ENCODE measurements at places on chromosomes 7 and 10.

DNA sequence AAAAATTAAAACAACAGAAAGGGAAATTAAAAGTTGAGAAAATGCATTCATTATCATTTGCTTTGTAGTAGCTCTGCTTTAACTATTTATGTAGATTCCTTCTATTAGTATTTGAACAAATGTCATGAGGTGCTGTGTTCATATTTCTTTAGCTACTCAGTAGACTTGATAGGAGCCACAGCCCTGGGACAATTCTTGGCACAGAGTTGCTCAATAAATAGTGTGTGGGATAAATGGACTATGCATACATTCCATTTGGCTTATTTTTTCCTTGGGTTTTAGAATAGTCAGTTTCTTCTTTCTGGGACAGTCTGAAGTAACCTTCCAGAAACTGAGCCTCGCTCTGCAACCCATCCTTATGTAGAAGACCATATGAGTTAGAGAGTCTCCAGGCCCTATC, 13.4 kb downstream of the RPP30 start:
- DNase-seq = no peak

DNA sequence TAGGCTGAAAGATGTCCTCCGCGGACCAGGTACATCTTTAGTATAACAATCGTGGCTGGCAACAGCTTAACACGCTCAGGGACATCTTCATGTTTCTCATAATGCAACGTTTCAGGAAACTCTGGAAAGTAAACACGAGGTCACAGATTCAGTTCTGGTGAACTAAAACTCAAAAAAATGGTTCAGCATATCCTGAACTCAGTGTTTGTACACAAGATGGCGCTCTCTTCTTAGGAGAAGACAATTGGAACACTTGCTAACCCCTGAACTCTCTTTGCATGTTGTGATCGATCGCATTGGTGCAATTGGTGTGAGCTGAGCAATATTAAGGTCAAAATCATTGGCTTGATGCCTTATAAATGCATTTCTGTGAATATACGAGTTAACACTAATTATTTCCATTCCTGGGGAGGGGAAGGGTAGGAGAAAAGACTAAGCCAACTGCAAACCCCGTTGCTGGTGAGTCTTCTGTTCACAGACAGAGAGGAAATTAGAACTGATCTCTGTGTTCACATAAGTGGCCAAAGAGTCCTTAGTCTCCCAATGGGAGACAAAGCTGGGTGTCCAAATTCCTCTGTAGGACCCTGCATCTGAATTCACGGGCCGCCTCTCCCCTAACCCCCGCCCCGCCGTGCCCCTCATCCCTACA, 52.6 kb upstream of the FAM180A start:
- peak; percentile 75 for DNase-seq

GRCh38 chr10:11636697-11637303, 25.4 kb upstream of the USP6NL start:
- DNase-seq = no peak

DNA sequence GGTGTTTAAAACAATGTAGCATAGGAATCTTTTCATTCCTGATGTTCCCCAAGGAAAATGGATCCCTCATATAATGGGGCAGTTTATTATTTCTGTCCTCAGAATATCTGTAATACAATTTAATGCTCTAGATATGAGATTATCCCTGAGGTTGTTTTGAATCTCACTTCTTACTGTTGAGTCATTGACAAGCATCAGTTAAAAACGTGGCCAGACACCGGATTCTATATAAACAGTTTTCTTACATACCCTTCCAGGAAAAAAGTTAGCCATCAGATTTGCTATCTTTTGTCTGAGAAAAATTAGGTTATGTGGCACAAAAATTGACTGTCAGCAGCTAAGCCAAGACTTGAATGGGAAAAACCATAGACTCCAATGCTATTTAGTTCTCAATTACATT, 539.8 kb upstream of the CELF2 start:
- no peak for DNase-seq

DNA sequence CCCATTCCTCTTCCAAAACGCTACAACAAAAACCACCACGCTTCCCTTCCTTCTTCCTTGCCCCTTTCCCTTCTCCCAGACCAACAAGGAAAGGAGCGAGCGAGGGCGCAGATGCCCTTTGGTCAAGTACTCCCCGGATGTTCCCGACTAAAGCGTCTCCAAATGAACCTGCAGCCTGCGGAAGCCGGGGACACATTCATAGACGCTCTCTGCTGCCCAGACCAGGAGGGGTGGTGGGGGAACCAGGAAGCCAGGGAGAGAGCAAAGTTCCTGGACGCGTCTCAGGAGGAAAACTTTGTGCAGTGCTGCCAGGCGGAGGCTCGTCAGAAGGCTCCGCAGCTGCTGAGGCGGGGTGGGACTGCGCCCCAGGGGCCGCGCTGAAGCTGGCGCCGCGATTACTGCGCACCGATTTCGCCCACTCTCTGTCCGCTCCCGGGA, 754 bp downstream of the SEMA3D start:
- DNase-seq = peak; percentile 56
